ENCODE measurements at places on chromosomes 12 and 14.

- DNase-seq: no peak
These were observed 63.0 kb upstream of the ARHGAP5 start for GRCh38 chr14:32014057-32014456.

- peak; percentile 81 for DNase-seq
These were observed at the start of gene CDKN1B for GRCh38 chr12:12716793-12717585. CDKN1B (plus strand) TSS chr12:12717368; CDS start chr12:12717840, 472 bp downstream.

DNA sequence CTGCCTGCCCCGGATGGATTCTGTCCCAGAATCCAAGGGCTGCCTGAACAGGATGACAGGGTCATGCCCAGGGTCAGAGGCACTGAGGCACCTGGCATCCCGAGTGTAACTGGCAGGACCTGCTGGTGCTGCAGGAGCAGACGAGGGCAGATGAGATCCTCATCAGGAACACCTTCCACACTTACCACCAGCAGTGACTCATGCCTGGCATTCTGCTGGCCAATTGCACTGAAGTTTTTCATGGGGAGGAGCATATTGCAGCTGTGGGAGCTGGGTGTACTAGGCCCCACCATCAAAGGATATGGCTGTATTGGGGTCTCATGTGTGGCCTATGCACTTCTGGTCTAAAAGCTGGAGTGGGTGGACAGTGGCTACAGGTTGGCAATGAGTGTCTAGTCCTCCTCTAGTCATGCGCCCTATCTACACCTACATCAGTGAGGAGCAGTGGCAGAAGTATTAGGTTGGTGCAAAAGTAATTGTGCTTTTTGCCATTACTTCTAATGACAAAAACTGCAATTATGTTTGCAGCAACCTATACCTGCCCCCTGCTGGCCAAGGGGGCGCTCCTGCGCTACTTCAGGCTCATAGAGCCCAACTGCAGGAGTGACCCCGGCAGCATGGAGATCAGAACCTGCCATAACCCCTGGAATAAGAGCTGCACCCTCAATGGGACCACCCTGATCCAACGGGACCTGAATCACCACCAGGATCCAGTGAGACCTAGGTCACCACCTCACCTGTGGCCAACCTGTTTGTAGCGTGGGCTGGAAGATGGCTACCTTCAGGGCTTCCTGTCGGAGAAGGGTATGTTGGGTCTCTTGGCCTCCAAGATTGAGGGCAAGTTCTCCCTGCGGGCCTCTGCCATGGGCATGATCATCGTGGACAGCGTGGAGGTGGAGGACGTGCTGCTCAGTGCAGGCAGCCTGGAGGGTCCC lies 8.0 kb upstream of the C12orf42 start:
- DNase-seq: peak; percentile 23

DNA sequence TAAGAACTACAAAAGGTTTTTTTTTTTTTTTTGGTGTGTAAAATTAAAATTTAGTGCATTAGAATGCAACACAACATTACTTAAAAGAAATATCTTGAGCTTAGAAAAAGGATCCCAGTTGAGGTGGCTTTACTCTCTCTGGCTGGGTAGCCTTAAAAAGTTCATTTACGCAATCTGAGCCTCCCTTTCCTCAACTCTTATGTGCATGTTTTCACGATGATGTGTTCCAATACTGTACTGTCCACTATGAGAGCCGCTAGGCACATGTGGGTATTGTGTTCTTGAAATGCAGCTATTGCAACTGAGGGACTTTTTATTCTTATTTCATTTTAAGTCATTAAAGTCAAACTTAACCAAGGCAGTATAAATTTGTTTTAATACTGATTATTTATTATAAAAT lies 460.9 kb upstream of the SYT1 start:
- no peak for DNase-seq

DNA sequence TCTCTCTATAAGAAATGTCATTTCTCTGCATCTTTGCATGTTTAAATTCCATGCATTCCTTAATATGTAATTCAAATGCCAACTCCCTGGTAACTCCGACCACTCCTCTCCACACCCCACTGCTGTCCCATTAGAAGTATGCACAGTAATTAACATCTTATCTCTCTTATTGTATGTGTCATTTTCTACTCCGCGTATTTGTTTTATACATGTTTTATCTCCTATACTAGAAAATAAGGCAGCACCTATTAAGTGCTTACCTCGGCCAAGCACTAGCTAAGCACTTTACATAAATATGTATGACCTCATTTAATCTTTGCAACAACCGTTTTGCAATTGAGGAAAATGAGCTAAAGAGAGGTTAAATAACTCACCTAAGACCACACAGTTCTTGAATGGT lies 469.8 kb downstream of the BCAT1 start:
- no peak for DNase-seq

DNA sequence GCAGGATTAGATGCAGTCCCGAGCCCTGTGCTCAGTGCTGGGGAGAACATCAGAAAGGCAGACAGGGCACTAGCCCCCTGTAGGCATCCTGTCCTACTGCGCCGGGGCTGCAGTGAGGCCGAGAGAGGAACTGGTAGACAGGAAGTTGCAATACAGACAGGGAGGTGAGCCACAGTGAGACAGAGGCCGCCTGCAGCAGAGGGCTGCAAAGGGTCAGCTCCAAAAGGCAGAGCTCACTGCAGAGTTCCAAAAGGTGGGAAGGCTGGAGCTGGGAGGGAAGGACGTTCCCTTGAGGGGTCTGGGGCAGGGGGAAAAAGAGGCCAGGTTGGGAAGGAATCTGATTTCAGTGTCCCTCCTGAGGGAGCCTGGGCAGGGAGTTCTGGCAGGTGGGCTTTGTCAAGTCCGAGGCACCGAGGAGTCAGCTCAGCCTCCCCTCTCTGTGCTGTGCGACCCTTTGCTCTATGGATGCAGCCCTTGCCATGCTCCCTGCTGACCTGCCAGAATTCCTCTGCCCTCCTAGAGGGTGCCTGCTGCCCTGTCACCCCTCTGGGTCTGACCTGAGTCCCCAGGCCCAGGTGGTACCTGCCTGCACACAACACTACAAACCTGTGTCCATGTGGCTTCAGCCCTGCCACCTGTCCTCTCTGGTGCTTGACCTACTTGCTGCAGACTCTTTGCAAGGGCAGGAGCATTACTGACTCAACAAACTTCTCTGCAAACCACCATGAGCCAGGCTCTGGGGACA lies 63.5 kb downstream of the PRMT8 start:
- DNase-seq: no peak

DNA sequence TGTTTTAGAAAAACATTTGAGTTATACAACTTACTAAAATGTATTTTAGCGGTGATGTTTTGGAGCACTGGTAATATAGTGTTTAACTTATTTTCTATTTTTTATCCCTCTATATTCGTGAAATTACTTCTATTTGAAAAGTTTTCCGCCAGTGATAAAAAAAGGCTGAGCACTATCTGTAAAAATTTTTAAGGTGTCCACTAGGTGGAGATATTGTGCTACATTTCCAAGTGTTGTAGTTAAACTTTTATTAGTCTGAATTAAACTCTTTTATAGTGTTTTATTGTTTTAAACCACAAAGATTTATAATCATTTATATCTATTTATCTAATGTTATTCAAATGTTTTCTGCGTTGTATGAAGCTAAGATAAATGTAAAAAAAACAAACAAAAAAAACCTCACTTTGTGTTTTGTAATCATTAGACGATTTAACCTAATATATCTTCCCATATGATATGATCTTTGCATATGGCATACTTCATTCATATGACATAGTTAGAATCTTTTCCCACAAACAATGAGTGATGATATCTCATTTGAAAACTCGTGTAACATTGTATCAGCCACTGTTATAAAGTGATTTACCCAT lies 11.8 kb downstream of the ALG10B start:
- DNase-seq: peak; percentile 3

GRCh38 chr14:94337274-94337673 lies 14.1 kb upstream of the SERPINA6 start:
- DNase-seq: no peak

- peak; percentile 36 for DNase-seq
These were observed 1108.8 kb upstream of the SEL1L start for GRCh38 chr14:82642425-82642824.

DNA sequence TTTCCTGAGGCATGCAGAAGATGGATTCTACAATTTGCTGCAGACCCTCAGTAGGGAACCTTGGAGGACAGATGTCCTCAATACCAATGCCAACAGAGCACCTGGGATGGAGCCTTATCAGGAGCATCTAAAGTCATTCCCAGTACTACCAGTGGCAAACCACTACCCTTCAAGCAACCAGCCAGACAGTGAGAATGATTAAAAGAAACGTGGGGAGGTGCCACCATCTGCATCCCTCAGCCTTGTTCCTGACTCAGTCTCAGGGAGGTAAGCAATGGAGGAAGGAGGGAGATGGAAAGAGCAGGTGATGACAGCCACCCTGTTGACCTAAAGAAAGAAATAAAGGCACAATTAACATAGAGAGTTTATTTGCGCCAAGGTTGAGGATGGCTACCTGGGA lies 175.2 kb upstream of the GRIN2B start:
- no peak for DNase-seq

- peak; percentile 26 for DNase-seq
These were observed 3.7 kb upstream of the FERMT2 start for GRCh38 chr14:52954346-52955214.

DNA sequence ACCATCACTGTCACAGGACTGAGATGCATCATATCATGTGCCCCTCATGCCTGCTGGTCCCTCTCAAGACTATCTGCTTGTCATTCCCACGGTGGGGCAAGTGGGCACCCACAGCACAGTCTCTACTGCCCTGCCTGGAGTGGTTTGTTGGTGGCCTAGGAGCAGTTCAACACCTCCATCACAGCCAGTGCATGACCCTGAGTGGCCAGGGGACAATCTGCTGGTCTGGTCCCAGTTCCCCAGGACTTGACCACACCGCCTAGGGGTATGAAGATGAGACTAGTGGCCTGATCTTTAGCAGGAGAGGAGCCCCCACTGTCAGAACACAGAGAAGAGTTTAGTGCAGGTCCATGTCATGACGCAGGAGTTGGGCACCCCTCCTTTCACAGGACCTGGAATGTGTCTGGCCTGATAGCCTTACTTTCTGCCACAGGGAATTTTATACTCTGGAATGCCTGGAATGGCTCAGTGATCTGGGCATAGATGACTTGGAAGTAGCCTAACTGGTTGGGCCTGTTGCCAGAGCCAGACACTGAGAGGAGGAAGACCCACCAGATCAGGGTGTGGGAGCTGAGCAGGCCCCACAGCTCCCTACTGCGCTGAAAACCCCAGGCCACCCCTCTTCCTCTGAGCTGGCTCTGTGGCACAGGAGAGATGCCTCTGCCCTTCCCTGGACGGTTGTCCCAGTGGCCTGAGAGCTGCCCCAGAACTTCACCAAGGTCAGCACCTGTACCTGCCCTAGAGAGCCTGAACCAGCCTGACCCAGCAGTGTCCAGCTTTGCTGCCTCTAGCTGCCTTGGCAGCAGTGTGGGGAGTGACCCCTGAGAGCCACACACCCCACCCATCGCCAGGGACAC lies 83.3 kb downstream of the PUS7L start:
- no peak for DNase-seq

DNA sequence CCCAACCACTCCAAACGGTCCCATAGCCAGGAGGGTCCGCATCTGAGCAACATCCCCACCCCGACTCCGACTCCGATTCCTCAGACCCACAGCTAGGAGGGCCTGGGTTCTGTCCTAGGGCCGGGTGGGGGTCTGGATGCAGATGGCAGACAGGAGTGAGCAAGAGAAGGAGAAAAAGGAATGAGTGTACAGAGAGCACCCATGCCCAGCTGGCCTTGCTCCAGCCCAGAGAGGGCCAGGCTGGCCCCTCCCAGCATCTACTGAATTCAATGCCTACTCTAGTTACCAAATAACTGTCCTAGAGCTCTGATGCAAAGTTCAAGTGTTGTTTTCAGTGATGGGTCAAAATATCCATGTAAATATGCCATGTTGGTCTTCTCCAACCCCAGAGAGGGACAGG lies 40.8 kb downstream of the VDR start:
- DNase-seq: no peak

- peak; percentile 78 for DNase-seq
These were observed 129.4 kb downstream of the SCARB1 start for GRCh38 chr12:124734224-124734788.

GRCh38 chr12:91423693-91424050 lies 241.1 kb upstream of the DCN start:
- no peak for DNase-seq

DNA sequence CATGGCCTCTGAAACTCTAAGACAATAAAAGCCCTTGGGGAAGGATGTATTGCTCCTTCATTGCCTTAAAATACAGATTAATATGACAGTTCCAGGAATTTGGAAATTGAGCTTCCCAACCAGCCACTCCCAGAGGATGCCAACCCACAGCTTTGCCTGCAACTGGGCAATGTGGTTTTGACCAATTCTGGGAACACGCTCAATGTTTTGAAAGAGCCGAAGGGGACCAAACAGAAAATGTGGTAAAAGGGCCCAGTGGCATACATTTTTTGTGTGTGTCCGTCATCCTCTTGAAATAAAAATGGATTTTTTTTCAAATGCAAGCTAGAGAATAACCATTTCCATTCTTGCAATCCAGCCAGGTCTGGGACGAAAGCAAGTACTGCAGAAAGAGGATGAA lies 88.3 kb upstream of the PLEKHG7 start:
- no peak for DNase-seq
